ENCODE measurements at places on chromosomes 5 and 9.

DNA sequence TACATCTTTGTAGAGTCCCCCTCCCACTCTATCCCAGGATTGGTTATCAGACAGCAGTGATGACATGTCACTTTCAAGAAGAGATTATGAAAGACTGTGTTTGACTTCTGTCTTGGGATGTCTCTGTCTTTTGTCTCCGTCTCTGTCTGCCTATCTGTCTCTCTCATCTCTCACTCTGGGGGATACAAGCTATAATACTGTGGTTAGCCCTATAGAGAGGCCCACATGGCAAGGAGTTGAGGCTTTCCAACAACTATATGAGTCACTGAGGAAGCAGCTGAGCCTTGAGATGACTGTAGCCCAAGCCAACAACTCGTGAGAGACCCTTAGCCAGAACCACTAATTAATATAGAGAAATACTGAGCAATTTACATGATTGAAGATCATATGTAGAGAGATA lies 284.8 kb downstream of the PDE4D start:
- no peak for DNase-seq

- no peak for DNase-seq
Measured at GRCh38 chr9:656926-657568, 184.4 kb upstream of the DMRT1 start.

DNA sequence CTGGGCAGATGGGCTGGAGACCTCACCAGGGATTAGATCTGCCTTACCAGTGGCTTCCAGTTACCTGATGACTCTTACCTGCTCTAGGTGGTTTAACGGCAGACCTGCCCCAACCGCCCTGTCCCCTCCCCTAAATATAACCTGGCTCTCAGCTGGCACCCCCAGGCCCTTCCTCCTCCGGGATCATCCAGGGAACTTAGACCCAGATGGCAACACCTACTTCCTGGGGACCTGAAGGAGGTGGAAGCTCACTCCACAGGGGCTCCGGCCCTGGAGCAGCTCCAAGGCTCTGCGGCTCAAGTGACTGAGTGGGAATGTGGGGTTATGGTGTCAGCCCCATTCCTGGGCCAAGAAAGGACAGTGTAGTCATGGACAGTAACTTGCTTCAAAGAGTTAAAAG lies 130.4 kb downstream of the OLFM1 start:
- DNase-seq = no peak

GRCh38 chr5:169893571-169893970 lies 86.7 kb downstream of the INSYN2B start:
- DNase-seq = no peak

- no peak for DNase-seq
Measured at GRCh38 chr9:121852241-121852640, 200.8 kb downstream of the DAB2IP start.

DNA sequence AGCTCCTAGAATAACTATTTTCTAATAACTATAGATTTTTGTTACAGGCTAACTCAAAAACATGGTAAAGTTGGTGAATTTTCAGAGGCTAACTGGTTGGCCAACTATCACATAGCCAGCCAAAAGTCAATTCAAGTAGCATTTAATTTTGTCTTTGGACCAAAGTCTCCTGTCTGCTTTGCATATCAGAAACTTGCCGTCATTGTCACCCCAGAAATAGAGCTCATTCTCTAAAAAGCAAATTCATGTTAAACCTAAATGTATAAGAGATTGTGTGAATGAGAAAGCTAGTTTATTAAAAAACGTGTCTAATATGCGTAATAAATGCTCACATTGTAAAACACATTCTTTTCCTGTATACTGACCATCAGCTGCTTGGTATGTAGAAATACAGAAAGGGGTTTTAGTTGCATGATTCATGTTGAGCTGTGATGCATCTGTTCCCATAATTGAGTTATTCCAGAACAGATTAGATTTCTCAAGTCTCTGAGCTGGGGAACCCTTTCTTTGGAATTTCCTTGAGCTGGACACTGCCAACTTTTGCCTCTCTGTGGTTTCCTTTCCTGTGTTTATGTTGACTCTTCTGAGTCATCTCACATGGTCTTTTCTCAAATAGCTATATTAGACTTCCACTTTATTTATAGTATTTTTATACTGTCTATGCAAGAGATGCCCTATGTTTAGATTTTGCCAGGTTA lies 7.3 kb downstream of the SRFBP1 start:
- DNase-seq = no peak
